ENCODE measurements at places on chromosomes 3 and 15.

GRCh38 chr3:193762657-193763056 lies 169.6 kb downstream of the OPA1 start:
- H3K27me3 ChIP-seq, result no peaks in the 10 kb centered on the region
- H3K4me3 ChIP-seq, result no peak overlapping the region
- no peaks in the 10 kb centered on the region for H3K4me1 ChIP-seq
- no peak for DNase-seq

DNA sequence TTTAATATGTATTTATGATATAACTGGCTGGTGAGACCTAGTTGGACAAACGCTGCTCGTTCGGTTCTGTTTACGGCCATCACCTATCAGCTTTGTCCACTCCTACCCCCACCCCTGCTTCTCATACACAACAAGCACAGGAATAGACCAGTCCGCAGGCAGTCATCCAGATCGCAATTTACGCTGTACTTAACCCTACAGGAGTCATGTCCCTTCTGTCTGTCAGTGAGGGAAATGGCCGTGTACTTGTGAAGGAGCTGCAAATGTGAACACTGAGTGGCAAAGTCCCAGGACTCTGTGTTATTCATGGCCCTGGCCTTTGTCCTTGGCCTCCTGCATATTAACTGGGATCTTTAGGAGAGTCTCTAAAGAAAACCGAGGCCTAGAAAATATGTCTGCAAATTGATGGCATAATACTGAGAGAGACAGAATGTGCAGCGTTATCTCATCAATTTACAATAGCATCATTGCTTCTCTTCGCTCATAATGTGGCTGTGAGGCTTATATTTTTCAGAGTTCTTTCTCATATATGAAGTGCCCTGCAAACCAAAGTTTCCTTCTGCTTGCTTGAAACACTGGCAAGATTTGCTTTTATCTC lies 7.2 kb upstream of the ABHD10 start:
- H3K27ac ChIP-seq, result no peak overlapping the region
- H3K4me1 ChIP-seq, result peaks cover 21% of the 10 kb centered on the region
- no peak overlapping the region for H3K4me3 ChIP-seq
- no peak for DNase-seq
- H3K27me3 ChIP-seq, result no peaks in the 10 kb centered on the region
- H3K36me3 ChIP-seq, result peaks cover 75% of the 10 kb centered on the region

GRCh38 chr3:39104961-39105686 lies 2.3 kb downstream of the GORASP1 start:
- H3K4me3 ChIP-seq, result no peak overlapping the region
- no peak for DNase-seq
- no peak overlapping the region for H3K27ac ChIP-seq

DNA sequence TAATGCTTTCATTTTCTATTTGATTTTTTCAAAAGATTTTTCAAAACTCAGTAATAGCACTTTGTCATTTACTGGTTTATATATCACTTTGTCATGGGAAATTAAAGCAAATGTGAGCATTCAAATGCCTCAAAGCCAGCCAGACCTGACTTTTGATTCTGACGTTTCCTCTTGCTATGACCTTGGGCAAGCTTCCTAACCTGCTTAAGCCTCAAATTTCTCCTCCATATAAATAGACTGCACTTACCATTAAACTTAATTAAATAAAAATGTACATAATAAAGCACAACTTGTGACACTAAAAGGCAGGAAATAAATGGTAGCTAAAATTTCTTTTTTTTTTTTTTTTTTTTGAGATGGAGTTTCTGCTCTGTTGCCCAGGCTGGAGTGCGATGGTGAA lies 19.2 kb downstream of the MCF2L2 start:
- H3K36me3 ChIP-seq, result no peaks in the 10 kb centered on the region
- no peak overlapping the region for H3K27ac ChIP-seq
- no peak overlapping the region for H3K4me3 ChIP-seq
- H3K4me1 ChIP-seq, result no peaks in the 10 kb centered on the region
- H3K27me3 ChIP-seq, result no peaks in the 10 kb centered on the region

- H3K27ac ChIP-seq, result no peak overlapping the region
- no peak overlapping the region for H3K4me3 ChIP-seq
- DNase-seq, result no peak
These were observed 6.6 kb downstream of the VWA5B2 start for GRCh38 chr3:184236033-184236410.

DNA sequence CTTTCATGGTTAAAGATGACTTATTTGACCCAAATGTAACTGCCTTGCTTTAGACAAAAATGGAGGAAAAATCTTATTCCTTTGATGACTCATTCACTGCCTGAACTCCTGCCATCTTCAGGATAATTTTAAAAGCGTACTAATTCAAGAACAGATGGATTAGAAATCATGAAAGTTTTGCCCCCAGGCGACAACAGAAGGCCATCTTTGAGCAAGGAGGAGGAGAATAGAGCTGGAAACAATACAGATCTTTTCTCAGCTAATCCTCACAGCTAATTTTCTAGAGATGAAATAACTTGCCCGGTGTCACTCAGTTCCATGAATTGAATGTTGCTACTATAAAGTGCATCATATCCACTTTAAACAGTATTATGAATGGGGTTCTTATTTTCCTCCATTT lies 324.7 kb upstream of the RARB start:
- no peak overlapping the region for H3K4me3 ChIP-seq
- H3K36me3 ChIP-seq, result no peaks in the 10 kb centered on the region
- peaks cover 5% of the 10 kb centered on the region for H3K4me1 ChIP-seq
- no peak for DNase-seq
- no peak overlapping the region for H3K27ac ChIP-seq
- no peaks in the 10 kb centered on the region for H3K27me3 ChIP-seq

DNA sequence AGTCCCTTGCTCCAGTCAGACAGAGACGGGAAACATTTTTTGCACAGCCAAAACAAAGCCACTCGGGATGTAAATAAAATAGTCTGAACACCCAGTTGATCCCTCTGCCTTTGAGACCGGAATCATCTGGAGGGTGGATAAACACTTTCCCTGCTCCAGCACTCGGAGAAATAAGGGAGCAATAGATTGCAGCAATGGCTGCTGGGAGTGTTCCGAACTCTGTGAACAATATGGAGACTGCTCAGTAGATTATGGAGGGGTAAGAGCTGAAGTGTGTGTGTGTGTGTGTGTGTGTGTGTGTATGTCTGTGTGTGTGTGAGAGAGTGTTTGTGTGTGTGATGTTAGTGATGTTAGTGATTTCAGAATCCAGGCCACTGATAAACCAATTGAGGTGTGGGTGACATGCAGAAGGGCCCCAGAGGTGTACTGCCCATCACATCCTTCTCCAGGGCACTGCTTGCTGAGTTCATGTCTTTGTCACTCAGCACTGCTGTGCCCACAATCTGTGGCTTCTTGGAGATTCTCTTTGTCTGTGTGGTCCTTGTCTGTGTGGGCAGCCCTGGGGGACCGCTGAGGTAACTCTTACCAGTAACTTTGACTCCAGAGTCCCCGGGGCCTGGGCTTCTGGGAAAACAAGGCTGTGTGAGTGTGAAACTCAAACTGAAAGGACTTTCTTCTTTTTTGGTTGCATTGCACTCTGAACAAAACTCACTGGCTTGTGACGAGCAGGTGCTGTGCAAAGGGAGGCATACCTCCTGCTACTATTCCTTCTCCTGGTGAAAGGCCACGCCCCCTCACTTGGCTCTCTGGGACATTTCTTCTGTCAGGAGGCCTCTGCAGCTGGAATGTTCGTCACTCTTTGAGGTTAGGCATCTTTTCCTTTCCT lies 23.0 kb downstream of the CRYGS start:
- H3K27me3 ChIP-seq, result no peaks in the 10 kb centered on the region
- no peak for DNase-seq
- no peak overlapping the region for H3K4me3 ChIP-seq
- H3K36me3 ChIP-seq, result no peaks in the 10 kb centered on the region

GRCh38 chr3:153221748-153222162 lies 59.7 kb downstream of the RAP2B start:
- H3K27me3 ChIP-seq, result no peaks in the 10 kb centered on the region
- H3K27ac ChIP-seq, result no peak overlapping the region
- peaks cover 2% of the 10 kb centered on the region for H3K4me1 ChIP-seq
- H3K4me3 ChIP-seq, result no peak overlapping the region

DNA sequence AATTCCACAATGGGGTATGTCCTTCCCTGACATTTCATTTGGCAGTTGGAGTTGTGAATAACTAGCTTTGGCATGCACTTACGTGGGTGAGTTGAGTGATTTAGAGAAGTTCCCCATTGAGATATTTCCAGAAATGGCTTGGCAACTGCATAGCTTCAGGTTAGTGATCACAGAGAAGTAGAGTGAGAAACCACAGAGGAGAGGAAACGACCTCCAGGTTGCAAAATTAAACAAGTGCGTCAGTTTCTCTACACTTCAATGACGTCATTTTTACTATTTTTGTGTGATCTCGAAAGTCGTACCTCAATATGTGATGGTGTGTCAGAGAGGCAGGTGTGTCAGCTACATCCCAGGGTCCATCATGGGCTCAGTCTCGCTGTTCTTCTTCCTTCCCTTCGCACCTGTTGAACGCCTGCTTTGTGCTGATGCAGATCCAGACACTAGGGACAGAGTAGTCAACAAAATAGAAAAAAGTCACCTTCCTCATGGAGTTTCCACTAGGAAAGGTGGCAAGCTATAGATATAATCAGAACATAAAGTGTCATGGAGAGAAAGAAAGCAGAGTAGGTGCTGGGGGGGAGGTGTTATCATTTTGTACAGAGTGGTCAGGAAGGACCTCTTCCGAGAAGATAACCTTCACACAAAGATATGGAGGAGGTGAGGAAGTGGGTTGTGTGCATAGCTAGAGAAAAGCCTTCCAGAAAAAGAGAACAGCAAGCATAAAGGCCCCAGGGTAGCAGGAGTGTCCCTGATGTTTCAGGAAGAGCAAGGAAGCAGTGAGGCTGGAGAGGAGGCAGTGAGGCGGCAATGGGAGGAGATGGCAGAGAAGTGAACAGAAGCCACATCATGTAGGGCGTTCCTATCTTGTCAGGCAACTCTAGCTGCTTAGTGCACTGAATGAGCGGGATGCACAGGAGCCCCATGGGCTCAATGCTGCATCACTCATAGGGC lies 75.6 kb downstream of the MCTP2 start:
- H3K36me3 ChIP-seq, result no peaks in the 10 kb centered on the region
- no peak overlapping the region for H3K27ac ChIP-seq
- DNase-seq, result no peak
- no peaks in the 10 kb centered on the region for H3K27me3 ChIP-seq

DNA sequence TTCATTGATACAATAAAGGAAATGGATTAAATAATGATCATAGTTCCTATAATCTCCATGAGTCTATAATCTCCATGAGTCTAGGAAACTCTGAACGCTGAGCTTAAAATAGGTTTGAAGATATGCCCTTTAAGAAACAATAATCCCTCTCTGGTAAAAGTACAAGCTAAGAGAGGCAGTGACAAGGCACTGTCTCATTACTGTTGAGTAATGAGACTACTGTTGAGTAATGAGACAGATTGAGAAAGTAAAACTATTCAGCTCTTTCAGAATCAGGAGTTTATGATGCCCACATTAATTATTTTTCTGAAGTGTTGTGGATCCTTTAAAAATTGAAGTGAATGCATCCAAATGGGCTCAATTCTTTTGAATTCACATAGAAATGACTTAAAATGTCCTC lies 235.5 kb upstream of the THRB start:
- no peak for DNase-seq
- H3K27ac ChIP-seq, result no peak overlapping the region
- H3K4me3 ChIP-seq, result no peak overlapping the region
- no peaks in the 10 kb centered on the region for H3K27me3 ChIP-seq
- no peaks in the 10 kb centered on the region for H3K36me3 ChIP-seq

GRCh38 chr15:42037656-42038055 lies 16.8 kb upstream of the PLA2G4E start:
- peaks cover 5% of the 10 kb centered on the region for H3K4me1 ChIP-seq
- DNase-seq, result no peak
- H3K27me3 ChIP-seq, result no peaks in the 10 kb centered on the region
- H3K4me3 ChIP-seq, result no peak overlapping the region
- H3K27ac ChIP-seq, result no peak overlapping the region
- no peaks in the 10 kb centered on the region for H3K36me3 ChIP-seq
